Fibroblast of lung (primary cell): ENCODE measurements at places on chromosomes 4 and X.

- DNase-seq, result peak; percentile 9
Observed at GRCh38 chr4:81040012-81040659, 9.6 kb downstream of the BMP3 start.

DNA sequence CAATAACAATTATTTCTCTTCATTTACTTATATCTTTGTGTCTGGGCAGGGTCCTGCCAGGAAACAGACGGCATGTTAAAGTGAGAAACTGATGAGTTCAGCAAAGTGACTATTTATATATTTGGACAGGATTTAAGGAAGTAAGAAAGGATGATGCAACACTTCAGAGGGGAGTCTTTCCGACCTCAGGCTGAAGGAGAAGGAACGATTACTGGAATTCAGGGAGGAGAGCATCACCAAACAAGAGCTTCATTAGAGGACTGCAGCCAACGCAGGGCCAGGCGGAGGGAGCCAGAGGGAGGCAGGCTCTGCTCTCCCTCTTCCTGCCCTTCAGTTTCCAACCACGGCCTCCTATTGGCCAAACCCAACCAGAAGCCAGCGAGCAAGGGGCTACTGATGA is 1.5 kb upstream of the TLR7 start:
- peak; percentile 27 for DNase-seq

GRCh38 chr4:76758290-76758882 is 139.6 kb downstream of the SOWAHB start:
- peak; percentile 88 for DNase-seq

GRCh38 chr4:74682567-74683359 is 111.6 kb downstream of the BTC start:
- peak; percentile 88 for DNase-seq

DNA sequence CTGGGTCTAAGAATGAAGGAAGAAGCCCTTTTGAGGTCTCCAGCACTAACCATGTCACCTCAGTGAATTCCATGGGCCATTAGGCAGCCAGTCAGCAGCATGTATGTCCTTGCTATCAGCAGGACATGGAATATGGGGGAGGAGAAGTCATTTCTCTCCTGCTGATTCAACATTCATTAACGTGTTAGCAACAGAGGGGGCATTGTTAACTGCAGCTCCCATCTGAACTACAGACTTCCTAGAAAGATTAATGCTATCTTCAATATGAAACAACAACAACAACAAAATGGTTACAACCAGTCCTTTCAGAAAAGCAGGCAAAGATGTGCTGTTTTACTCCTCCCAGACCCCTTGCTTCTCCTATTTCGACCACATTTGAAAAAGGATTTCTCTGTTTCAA is 120.4 kb upstream of the SLC34A2 start:
- DNase-seq, result peak; percentile 18

DNA sequence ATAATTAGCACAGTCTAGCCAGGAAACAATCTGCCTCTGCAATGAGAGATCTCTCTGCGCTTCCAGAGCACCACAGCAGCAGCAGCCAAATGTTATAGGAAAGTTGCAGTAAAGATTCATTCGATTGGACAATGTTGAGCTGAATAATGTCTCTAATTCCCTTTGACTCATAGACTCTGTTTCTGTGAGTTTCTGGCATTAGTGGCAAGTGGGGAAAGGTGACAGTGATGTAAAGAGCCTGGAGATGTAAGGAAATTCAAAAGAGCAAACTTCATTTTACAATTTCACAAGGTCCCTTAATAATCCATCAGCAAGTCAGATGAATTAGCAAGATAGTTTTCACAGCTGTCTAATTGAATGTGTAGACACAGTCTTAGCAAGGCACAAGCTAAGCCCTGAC is 184.4 kb downstream of the VEGFC start:
- peak; percentile 22 for DNase-seq
